NCI-H187 (cell line): ENCODE measurements at places on chromosomes 3 and 15.

DNA sequence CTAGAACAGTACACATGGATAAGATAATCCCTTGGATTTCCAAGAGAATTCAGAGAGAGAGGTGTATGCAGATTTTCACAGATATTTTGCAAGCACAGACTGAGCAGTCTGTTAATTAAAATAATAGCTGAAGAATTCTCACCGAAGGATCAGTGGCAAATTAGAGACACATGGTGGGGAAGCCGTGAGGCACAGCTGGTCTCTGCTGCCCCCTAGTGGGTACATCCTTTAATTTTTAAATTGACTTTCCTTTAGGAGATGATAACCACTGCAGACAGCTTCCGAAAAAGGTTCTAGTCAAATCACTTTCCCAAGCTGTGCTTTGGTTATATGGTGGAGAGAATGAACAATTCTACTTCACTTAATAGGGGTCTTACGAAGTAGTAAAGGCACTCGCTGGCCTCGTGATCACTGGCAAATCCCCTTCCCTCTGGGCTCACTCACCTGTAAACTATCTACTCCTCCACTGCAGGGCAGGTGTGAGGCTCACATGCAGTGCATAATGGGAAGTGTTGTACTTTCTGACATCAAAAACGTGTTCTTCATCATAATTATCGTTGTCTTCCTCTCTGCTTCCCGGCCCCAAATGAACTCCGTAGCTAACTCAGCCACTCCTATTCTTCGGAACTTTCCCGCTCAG is 19.5 kb downstream of the MESD start:
- no peak for DNase-seq

- no peak for DNase-seq
Measured at GRCh38 chr3:126715432-126715831, 11.4 kb downstream of the CHCHD6 start.

DNA sequence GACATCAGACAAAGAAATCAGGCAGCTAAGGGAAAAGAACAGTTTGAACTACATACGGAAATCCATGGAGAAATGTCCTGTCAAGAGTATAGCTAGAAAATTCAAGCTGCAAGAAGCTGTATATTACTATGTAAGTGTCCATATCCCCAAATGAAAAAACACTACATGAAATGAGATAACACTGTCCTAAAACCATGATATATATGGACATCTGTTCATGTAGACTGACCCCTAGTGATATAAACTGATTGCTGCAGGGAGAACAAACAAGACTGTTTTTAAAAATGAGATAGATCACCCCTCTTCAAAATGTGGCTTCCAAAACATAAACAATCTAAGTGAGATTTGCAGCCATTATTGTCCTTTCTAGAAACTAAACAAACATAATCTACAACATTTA is 985.6 kb downstream of the EPHA3 start:
- DNase-seq = no peak

- DNase-seq = no peak
Measured at GRCh38 chr15:36653851-36654250, 74.4 kb downstream of the CDIN1 start.

GRCh38 chr3:130576375-130577266 is 59.6 kb downstream of the COL6A6 start:
- no peak for DNase-seq

GRCh38 chr3:31680072-31680870 is 147.5 kb downstream of the STT3B start:
- no peak for DNase-seq

- no peak for DNase-seq
Measured at GRCh38 chr3:30435861-30436331, 170.5 kb upstream of the TGFBR2 start.

DNA sequence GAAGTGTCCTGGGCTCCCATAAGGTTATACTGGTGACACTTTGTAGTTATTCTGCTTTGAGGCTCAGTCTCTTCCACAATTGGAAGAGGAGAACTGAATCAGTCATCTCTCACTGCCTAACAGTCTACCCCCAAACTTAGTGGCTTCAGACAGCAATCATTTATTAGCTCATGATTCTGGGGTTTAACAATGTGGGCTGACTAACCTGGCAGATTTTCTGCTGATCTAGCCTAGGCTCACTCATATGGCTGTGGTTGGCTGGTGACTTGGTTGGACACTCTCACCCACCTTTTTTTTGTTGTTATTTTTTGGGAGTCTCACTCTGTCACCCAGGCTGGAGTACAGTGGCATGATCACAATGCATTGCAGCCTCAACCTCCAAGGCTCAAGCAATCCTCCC is 7.1 kb downstream of the GPD1L start:
- no peak for DNase-seq

- DNase-seq = no peak
Measured at GRCh38 chr3:77967621-77968020, 927.7 kb downstream of the ROBO2 start.

- DNase-seq = no peak
Measured at GRCh38 chr3:15348246-15348645, 15.9 kb upstream of the SH3BP5 start.

- DNase-seq = no peak
Measured at GRCh38 chr3:139506766-139507165, 30.4 kb upstream of the RBP2 start.
